ENCODE measurements at places on chromosomes 7 and 10. TPM values are rescaled to one million over a fixed set of nuclear protein-coding genes. Genes with fewer than 3 reads are reported as not detected.

R3HCC1L gene
- 12.9 TPM for total RNA-seq

NEBL gene
- total RNA-seq: 0.22 TPM

CYP26A1 gene
- total RNA-seq: not detected

SFRP5 gene
- not detected for total RNA-seq

FGFBP3 gene
- total RNA-seq: 0.29 TPM

CALHM1 gene
- total RNA-seq: not detected

PRKCQ gene
- 0.14 TPM for total RNA-seq

MACC1 gene
- total RNA-seq: not detected

CFAP69 gene
- total RNA-seq: 3.6 TPM
